HS-5 (cell line): ENCODE measurements at places on chromosomes 13 and 19.

DNA sequence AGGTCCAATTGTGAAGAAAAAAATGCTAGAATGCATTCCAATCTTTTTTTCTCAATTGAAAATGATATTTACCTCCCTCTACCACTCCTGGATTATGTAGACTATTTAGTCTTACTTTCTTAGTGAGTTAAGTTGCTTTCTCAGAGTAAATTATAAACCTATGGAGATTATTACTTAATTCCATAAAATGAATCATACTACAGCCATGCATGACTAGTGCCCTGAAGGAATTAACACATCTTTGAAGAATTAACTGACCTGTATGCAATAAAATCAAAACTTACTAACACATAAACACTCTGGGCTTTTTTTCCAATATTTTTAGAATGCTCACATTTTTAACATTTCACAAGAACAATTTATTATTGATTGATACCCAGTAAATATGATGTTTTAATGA is 379.4 kb upstream of the DACH1 start:
- peak; percentile 19 for DNase-seq

DNA sequence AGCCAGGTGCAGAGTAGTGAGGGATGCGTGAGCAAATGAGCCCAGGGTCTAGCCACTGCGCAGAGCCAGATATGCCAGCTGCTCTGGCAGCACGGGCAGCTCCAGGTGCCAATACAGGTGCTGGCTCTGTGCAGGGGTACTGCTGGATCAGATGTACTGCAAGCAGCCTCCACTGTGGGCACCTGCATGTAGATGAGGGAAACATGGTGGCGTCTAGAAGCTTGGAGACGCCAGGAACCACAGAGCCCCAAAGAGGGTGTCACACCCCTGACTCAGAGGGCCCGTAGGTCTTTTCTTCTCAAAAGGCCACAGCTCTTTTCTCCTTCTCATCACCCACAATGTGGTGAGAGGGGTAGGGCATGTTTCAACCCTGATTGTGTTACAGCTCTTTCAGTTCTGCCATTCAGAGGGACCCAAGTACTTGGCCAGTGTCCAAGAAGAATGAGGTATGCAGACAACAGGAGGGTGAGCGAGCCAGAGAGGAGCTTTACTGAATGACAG is 244.4 kb upstream of the SLITRK1 start:
- DNase-seq = no peak

DNA sequence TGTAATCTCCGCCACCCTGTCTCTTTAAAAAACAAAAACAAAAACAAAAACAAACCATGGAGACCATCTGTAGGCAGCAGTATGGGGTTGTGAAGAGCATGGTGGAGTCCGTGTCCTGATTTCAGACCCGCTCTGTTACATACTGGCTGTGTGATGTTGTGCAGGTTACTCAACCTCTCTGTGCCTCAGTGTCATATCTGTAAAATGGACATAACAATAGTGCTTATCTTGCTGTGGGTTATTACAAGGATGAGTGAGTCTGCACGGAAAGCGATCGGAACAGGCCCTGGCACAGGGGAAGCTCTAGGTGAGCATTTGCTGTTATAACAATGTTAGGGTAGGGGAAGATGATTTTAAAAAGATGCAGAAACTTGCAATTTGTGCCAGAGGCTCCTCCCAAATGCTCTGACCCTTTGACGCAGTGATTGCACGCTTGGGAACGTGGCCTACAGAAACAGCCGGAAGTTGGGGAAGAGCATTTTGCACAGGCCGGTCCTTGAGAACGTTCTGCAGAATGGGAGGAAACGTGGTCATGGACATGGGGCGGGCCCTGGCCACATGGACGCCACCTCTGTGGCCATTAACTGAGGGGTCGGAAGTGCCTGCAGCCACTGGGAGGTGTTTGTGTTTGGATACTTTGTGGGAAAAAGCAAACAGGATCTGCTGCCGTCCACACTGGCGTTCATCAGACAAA is 15.7 kb upstream of the SELENOW start:
- no peak for DNase-seq

GRCh38 chr19:30086916-30087315 is 144.9 kb downstream of the URI1 start:
- no peak for DNase-seq

- DNase-seq = no peak
Measured at GRCh38 chr19:20080656-20081055, 2.9 kb downstream of the ZNF90 start.

DNA sequence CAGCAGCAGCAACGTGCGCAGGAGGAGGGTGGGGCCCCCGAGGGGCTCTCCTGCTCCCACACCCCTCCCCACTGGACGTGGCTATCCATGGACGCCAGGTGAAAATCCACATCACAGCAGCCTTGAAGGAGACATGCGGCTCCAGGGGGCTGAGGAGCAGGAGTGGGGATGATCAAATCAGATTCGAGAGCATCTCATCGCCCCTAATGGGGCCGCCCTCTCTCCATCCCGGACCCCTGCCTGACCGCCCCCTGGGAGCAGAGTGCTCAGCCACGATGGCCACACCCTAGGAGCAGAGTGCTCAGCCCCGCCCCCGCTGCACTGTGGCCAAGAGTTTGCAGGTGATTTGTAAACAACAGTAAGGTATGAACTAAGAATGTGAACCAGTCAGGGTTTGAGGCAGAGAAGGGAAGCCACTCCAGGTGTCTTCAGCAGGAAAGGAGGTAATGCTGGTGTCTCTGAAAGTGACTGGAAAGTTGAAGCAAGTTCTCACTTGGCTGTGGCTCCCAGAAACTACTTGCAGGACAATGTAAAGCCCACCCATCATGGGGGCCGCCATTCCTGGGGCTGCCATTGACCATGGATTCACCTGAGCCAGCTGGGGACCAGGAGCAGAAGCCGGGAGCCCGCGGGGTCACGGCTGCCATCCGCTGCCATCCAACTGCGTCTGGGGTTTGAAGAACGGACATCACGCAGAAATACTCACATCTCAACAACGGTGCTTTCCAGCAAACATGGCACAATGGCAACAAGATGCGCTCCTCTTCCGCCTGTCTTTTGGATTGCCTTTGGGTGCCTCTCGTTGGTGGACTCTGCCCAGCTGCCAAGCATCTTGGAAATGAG is 71.8 kb downstream of the SPACA7 start:
- no peak for DNase-seq

GRCh38 chr19:7873304-7874075 is 700 bp downstream of the PRR36 start:
- DNase-seq = no peak

DNA sequence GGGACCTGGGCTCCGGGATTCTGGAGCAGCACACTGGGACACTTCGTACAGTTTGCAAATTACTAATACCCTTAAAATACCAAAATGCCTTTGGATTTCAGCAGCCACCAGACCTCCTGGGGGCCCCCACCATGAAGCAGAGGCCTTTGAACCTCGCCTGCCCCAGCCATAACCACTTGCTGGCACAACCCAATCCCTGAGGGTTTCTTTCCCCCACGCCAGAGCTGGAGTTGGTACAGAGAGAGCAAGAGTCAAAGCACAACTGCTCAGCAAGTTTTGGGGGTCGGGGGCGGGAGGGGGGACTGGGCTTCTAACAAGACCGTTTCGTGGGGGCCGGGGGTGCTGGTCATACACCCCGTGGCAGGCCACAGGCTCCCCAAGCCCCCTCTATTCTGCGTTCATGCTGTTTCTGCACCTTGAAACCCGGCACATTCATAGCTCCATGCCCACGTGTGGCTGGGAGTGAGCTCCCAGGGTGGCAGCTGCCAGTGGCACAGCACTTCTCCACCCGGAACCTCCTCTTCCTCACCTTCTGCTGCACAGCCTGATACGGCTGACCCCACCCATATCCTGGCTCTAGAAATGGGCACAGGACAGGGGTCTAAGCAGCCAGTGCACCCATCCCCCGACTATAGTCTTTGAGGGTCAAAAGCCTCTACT is 17.1 kb downstream of the PLEKHF1 start:
- DNase-seq = no peak

GRCh38 chr13:42876887-42877545 is 95.6 kb downstream of the FAM216B start:
- no peak for DNase-seq

DNA sequence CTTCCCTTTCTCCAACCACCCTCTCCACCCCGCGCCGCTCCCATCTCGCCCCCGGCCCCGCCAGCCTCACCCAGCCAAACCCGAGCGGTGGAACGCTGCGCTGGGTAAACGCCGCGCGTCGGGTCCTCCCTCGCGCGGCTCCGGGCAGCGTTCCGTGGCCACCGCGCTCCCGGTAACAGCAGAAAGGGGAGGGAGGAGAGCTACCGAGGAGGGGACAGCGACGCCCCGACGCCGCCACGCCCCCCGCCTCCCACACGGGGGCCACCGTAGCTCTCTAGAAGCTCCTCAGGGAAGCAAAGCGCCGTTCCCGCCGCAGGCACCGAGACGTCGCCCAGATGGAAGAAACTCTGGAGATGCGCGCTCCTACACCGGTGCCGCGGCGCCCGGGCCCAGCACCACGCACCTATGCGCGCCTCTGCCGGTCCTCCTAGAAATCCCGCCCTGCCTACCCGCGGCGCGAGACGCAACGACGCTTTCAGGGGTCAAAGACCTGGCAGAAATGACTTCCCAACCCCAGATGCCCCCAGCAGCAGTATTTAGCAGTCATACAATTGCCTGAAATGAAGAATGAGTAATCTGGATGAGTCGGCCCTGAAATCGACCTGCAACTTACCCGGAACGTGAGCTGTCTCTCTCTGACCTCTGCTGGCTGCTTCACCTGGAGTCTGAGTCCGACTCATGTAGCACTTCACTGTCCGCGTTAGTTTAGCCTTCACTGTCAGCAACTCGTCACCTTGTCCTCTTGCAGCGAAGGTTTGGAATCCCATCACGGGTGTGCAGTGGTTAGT is at the start of gene RUBCNL:
Gene RUBCNL (minus strand): TSS at position 189 of the 788 bp plus-strand sequence. CDS start 14,777 bp downstream, outside the sequence.
- DNase-seq = peak; percentile 31

DNA sequence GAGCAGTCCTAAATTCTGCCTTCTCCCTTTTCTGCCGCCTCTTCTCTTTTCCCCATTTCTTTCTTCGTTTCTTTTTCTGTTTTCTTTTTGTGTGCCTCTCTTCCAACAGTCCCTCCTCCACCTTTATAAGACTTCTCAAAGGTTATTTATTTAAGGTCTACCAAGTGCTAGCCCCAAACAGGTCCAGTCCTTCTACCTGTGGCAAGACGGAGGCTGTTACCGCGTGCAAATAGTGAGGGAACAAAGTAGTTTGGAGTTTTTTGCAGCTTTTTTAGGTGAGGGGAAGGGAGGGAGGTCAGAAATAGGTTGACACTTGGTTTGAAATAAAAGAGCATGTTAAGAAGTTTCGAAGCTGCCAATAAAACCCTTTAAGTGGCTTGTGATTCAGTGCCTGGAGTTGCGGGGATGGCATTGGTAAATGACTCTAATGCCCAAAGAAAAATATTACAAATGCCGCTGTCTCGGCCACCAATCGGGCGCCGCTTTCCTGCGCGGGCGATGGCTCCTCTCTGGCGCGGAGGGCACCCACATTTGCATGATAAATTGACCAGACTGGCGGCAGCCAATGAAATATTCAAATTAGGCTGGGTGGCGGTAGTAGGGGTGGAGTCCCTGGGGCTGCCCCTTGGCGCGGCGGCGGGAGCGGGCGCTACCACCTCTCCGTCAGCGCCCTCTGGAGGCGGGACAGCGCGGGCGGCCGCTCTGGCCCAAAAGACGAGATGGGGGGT is 7.5 kb upstream of the TSHZ3 start:
- no peak for DNase-seq

GRCh38 chr19:33678796-33679585 is 57.2 kb downstream of the CHST8 start:
- no peak for DNase-seq

DNA sequence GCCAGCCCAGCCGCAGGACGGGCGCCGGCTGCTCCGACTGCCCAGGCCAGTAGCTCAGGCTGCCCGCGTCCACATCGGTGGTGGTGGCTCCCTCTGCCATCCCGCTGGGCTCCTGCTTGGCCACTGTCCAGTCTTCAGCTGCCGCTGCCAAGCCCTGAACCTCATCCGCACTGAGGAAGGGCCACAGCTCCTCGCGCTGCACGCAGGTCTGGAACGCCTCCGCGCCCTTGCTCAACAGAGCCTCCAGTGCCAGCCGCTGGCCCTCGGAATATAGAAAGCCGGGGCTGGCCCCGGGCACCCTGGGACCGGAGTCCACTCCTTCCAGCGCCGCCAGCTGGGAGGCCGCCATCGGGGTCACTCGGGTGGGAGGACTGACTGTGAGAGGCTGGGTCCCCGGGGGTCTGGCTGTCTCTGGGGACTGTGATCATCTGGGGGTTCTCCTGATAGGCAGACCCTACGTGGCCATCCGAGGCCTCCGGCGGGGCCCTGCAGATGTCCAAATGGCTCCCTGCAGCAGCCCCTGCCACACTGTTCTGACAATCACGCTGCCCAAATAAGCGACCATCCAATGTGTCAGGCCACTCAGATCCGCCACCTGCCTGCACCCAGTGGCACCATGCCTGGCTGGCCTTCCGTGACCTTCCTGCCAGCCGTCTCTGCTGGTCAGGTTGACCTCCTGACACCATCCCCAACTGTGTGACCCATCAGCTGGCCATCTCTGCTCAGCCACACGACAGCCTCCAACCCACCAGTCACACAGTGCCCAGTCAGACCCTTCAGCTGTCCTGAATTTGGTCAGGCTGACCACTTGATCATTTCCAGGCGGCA is 1.6 kb downstream of the FAM83E start:
- DNase-seq = no peak

DNA sequence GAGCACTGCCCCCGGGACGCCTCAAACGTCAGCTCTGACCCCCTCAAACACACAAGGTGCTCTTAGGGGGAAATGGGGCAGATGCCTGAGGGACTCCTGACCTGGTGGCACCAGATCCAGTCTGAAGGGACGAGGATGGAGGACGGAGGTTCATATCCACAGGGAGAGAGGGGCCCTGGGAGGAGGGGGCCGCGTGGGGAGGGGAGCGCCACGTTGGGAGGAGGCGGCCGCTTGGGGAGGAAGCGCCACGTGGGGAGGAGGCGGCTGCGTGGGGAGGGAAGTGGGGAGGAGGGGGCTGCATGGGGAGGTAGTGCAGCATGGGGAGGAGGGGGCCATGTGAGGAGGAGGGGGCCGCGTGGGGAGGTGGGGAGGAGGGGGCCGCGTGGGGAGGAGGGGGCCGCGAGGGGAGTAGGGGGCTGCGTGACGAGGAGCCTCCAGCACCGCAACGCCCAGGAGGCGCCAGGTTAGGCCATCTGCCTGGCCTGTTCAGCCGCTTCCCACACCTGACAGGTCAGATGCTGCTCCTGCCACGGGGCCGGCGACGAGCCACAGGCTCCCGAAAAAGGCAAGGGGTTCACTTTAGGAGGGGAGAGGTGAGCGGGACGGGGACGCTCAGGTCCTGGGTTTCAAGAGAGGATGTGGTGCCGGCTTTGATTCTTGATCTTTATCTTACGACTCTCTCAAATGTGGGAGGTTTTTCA is 36.7 kb upstream of the C13orf46 start:
- no peak for DNase-seq

GRCh38 chr19:35845215-35846037 is 6.9 kb downstream of the NPHS1 start:
- DNase-seq = no peak

DNA sequence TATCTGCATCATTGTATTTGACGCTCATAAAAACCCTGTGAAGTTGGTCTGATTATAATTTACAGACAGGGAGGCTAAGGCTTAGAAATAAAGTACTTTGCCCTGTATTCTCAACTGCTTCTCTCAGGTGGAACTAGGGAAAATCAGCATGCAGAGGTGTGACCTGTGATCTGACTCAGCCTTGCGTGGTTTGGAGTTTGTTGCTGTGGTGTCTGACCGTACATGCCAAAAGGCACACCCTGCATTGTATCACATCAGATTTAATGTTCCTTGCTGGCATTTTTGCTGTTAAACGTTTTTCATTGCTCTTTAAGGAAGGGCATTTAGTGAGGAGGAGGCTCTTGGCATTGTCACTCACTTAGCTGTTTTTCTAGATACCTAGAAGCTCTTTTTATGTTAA is 58.8 kb upstream of the C1QTNF9B start:
- DNase-seq = no peak

- DNase-seq = no peak
Measured at GRCh38 chr19:52070496-52070895, 21.9 kb upstream of the ZNF432 start.

- DNase-seq = no peak
Measured at GRCh38 chr13:41502673-41503072, 45.3 kb downstream of the RGCC start.
